T-cell (primary cell): ENCODE measurements at places on chromosomes 11 and 22.

DNA sequence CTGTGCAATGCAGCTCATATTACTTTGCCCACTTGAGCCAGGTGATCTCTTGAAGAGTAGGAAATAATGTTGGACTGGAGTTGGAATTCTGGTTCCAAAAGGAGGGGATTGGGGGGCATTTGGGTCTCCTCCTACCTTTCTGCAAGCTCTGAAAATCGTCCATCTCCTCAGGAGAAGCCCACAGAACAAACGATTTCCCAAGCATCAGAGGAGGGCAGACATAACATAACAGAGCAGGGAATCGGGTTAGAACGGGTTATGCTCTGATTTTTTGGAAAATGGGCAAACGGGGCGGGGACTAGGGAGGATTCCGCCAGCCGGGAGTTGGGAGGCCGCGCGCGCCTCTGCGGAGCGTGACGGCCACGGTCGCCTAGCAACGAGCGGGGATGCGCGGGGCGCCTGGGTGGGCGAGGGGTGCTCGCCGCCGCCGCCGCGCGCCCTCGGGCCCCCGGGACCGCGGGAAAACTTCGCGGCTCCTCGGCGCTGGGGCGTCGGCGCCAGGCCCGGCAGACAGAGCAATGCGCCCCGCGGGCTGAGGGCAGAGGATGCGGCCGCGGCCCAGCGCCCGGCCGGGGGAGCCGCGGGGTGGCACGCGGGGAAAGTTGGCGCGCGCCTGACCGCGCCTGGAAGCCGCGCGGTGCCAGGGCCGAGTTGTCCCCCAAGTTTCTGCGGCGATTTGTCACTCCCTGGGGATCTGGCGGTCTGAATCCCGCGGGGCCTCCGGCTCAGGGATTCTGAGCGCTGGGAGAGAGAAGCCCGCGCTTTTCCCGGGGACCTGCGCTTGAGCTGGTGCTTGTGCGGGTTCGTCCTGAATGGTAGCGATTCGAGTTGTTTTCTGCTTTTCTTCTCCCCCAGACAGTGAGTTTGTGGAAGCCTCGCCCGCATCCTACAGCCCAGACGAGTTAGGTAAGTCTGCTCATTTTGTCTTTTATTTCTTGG lies 27.8 kb upstream of the AMOTL1 start:
- no peak for DNase-seq

GRCh38 chr11:116207019-116207418 lies 565.8 kb downstream of the BUD13 start:
- no peak for DNase-seq

- DNase-seq, result no peak
Measured at GRCh38 chr11:504053-504993, 2.7 kb downstream of the RNH1 start.

DNA sequence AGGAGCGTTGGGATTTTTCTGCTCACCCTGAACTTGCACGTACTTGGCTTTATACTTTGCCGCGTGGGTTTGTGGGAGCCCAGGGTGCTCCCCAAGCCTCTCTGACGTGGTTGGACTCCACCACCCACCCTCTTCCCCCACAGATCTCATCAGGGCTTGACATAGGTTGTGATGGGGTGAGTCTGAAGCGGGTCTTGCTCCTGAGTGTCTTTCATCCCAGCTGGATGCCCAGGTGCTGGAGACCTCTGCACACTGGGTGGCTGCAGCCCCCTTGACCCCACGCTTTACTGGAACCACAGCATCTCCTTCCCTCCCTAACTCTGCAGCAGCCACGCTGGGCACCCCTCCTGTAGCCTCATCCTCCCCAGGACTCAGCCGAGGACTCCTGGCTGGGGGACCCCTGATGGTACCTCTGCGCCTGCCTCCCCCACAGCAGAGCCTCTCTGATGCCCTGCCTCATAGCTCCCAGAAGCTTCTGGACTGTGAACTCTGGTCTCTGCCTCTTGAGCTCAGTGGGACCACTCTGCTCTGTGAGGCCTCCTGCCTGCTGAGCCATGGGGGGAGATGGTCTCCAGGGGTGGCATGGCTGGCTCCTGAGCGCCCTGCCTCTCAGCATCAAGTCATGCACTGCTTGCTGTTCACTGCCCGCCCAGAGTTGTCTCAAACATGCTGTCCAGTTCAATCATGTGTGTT lies 45.2 kb downstream of the MYEOV start:
- no peak for DNase-seq

GRCh38 chr22:47237890-47238480 lies 475.5 kb downstream of the TBC1D22A start:
- no peak for DNase-seq

DNA sequence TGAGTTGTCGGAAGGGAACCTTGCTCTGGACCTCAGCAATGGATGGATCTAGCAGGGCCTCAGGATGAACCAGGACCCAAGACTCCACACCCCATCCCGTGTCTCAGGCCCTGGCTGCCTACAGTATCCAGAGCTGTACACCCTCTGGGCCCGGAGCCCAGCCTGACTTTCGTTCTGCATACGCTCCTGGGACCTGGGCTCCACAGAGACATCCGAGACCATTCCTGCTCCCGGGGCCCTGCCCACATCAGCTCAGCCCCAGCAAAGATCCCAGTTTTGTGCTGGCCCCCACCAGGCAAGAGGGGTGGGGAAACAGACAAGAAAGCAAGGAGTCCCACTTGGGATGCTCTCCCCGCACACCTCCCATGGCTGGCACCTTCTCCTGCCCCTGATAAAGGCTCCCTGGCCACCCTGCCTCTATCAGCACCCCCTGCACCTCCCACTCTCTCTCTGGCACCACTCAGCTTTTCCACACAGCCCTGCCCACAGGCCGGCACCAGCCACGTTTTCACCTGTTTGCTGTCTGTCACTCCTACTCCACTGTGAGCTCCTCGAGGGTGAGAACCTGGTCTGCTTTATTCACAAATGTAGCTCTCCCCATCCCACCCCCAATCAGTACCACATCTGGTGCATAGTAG lies 64.5 kb upstream of the TCF20 start:
- DNase-seq, result no peak

GRCh38 chr11:63883791-63884190 lies 33.2 kb downstream of the RCOR2 start:
- no peak for DNase-seq

DNA sequence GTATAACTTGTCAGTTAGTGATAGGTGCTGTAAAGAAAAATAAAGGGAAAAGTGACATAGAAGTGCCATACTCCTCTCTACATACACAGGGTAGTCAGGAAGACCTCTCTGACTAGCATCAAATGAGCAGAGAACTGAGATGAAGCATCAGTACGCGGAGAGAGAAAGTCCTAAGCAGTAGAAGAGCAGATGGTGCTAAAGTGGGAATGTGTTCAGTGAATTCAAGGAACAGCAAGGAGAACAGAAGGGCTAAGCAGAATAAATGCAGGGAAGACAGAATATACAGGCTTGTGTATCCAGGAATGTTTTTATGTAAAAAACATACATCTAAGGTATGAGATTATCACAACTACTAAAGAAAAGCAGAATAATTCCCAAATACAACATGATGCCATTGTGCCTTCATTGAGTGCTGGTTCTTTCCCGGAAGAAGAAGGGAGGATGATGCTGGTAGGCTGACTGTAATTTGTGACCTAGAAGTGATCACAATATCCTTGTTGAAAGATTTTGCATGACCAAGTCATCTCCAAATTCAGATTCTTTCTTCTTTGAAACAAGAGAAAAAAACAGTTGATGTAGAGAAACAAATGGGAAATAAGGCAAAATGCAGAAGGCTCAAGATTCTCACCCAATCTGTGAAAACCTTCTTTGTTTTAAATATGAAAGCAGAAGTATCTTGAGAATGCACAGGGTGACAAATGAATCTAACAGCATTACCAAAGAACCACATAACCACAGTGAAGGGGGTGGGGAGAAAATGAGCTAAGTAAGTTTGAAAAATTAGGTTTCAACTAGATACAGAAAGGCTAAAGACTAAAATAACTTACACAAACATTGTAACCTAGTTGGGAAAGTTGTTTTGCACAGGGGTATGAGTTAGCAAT lies 20.5 kb downstream of the MRE11 start:
- DNase-seq, result peak; percentile 11

DNA sequence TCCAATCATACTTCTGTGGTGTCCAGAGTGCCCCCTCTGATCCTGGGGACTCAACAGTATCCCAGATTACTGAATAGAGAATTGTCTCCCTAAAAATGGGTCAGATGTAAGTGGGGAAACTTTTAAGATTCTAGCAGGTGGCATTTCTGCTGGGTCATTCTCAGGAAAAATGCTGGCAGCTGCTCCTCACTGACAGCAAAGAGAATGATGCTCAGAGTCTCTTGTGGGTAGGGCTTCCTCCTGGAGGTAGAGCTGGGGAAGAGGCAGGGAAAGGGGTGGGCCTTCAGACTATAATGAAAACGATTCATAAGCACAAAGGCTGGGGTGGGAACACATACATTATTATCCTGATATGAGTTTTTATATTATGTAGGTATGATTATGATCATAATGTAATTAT lies 647.2 kb downstream of the NELL1 start:
- no peak for DNase-seq

GRCh38 chr11:61730240-61730994 lies 22.0 kb upstream of the MYRF start:
- no peak for DNase-seq

- no peak for DNase-seq
Measured at GRCh38 chr22:37351232-37351631, 68.9 kb downstream of the CYTH4 start.

DNA sequence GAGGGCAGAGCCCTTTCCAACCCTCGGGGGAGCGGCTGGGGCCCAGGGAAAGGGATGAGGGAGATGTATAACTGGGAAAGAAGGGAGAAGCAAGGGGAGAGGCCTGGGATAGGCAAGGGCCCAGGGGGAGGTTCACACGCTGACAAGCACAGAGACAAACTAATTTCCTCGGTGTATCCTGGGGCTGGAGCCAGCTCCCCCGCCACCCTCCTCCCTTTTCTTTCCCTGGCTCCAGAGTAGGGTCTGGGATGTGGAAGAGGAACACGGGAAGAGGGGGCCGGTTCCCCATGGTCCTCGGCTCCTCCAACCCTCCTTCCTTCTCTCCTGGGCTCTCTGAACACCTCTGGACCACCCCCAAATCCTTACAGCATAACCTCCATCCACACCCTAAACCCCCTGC lies 6.9 kb downstream of the CLCF1 start:
- no peak for DNase-seq

GRCh38 chr11:15342163-15342562 lies 227.4 kb downstream of the INSC start:
- DNase-seq, result no peak

GRCh38 chr22:37197451-37198257 lies 9.6 kb upstream of the C1QTNF6 start:
- no peak for DNase-seq

DNA sequence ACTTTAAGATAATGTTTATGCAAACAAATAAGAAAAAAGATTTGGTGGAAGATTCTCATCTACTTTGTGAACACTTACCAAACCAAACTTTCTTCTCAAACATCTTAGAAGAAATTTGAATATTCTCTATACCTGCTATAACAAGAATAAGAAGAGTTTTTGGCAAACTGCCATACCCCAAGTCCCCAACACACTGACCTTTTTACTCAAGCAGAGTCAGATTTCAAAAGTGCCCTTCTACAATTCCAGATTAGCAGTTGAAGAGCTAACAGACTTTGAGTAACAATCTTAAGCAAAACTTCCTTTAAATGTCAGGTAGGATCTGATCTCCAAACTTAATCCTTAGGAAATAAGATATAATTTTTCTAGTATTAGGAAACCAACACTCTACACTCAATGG lies 33.9 kb downstream of the TSG101 start:
- no peak for DNase-seq

DNA sequence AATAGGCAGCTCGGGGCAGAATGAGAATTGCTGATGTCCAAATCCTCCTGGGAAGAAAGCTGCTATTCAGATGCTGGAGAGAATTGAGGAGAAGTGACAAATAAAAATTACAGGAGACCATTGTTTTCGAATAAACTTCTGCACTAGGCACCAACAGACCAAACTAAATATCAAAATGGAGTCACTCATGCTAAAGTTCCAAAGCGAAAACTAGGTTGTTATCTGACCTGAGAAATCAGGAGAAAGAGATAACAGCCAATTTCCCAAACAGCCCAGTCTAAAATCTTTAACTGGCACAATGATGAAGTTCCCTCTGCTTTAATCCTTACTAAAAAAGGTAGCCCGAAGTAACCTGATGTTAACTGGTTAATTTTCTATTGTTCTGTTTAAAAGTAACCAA lies 112.8 kb upstream of the APOA1 start:
- DNase-seq, result no peak

- no peak for DNase-seq
Measured at GRCh38 chr11:88174709-88175568, at the start of gene RAB38. Gene RAB38 (minus strand): TSS chr11:88175443. CDS start chr11:88175384, 59 bp downstream.

GRCh38 chr11:65083134-65083833 lies 556 bp downstream of the CDCA5 start:
- no peak for DNase-seq

DNA sequence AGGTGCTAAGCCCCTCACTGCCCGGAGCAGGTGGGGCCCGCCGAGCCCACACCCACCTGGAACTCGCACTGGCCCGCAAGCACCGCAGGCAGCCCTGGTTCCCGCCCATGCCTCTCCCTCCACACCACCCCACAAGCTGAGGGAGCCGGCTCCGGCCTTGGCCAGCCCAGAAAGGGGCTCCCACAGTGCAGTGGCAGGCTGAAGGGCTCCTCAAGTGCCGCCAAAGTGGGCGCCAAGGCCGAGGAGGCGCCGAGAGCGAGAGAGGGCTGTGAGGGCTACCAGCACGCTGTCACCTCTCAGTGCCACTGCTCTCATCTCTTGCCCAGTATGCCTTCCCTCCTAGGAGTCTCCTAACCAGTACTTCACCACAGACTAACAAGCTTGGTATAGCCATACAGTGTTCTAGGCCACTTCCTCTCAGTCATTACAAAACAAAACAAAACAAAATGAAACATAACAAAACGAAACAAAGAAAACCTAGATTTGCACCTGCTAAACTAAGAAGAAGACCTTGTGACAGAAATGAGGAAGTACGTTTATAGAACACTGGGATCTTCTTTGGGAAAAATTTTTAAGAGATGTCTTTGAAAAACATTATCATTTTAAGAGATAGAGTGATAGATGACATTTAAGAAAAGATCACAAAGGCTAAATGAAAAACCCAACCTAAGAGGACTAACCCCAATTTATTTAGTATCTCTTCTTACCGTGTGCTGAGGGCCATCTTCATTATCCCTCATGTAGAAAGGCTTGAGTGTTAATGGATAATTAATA lies 47.7 kb upstream of the GAB2 start:
- peak; percentile 13 for DNase-seq

GRCh38 chr11:95915051-95915450 lies 8.9 kb downstream of the MTMR2 start:
- no peak for DNase-seq

DNA sequence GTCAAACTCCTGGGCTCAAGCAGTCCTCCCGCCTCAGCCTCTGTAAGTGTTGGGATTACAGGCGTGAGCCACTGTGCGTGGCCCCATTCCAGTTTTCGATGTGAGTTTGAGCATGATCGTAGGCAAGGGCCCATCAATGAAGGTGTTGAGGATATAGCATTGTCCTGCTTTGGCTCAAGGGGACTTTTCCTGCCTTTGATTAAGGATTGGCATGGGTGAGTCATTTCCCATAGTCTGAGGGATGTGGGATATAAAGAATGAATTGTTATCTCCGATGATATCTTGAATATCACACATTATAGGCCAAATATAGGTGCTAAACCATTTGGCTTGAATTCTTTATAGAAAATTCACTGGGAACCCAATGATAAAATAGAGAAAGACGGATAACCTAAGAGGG lies 30.4 kb downstream of the STIM1 start:
- no peak for DNase-seq

- no peak for DNase-seq
Measured at GRCh38 chr11:130124096-130124495, 35.5 kb upstream of the ST14 start.

GRCh38 chr11:985406-985805 lies 51.1 kb downstream of the MUC6 start:
- no peak for DNase-seq

GRCh38 chr22:32765132-32765618 lies 36.3 kb upstream of the TIMP3 start:
- no peak for DNase-seq
